CD4-positive, alpha-beta T cell treated with Interleukin-10 for 1 hour (primary cell): ENCODE measurements at places on chromosomes 7 and 10.

DNA sequence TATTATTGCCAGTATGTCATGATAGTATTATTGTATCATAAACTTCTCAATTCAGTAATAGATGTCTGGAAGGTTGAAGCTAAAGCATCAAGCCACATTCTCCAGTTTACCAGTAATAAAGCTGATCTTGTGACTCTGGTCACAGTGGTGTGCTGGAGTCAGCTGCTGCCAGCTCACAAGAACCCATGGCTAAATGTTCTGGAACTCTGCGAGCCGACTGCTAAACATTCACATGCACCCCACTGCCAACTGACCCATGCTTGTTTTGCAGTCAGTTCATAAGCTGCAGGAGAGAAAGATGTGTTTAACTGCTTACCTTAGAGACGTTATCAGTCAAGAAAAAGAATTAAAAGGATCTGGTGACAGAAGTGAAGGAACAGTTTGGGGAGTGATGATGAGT is 5.9 kb upstream of the DNTT start:
- no peak for DNase-seq

- no peak for DNase-seq
Measured at GRCh38 chr7:81415181-81415580, 354.7 kb downstream of the HGF start.

GRCh38 chr7:12586271-12586670 is 15.8 kb downstream of the SCIN start:
- DNase-seq = no peak

DNA sequence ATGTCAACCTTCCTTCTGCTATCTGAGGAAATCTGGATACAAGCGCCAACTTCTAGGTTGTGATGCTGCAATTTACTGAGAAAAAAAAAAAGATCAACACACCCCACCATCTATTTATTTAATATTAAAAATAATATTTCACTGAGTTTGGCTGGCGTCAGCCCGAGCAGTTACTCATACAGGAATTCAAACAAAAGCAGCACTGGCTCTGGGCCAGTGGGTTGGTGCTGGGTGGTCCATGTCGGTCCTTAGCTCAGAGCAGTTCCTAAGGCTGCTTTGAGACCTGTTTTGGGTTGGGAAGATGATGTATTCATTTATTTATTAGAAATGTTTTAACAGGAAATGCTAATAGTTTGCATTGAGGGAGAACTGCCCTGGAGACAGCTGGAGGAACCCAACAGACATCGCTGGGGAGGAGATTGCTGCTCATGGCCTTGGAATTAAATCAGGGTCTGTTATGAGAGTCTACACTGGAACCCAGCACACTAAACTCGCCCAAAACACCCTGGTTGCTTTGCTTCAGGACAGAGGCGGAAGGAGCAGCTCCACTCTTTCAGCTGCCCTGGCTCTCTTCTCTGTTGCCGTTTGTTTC is 36.3 kb upstream of the GOT1 start:
- no peak for DNase-seq
